Stimulated activated CD4-positive, alpha-beta T cell treated with anti-CD3 and anti-CD28 coated beads, Interleukin-4, amount 100 ng/mL, for 1 hour (primary cell): ENCODE measurements at places on chromosomes 4 and X.
A peak's percentile ranks its signal among the peaks of the same experiment; 100 is the strongest.

DNA sequence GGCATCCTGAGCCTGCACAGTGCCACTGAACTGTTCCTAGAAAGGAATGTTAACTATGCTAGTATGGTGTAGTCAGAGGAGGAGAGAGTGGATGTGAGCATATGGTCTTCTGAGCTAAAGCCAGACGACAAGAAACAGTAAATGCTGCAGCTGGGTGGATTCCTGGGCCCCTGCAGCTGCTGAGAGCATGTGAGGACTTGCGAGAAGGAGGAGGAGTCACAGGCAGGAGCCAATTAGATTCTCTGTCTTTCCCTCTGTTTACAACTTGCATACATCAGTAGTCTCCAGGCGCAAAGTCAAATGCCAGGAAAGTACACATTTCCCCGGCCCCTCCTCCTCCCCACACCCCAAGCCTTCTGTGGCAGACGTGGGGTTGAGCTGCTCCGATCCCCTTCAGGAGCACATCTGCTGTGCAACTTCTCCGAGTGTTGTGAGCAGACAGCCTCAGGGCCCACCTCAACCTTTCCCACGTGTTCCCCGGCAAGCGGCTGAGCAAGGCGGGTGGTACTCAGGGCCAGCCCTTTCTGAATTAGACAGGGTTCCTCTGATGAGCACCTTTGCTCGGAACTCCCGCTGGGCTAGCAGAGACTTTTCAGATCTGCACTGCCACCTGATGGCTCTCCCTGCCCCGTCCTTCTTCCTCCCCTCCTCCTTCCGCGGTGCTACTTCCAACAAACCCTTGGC, 108.7 kb upstream of the ATP6AP2 start:
- peak; percentile 5 for DNase-seq

GRCh38 chr4:7352486-7352885, 82.2 kb downstream of the PSAPL1 start:
- DNase-seq = no peak

- DNase-seq = no peak
Observed at GRCh38 chr4:124738994-124739393, 26.5 kb upstream of the ANKRD50 start.

- no peak for DNase-seq
Observed at GRCh38 chrX:24945009-24945408, 70.8 kb downstream of the ARX start.

GRCh38 chrX:141258080-141258479, 15.8 kb upstream of the SPANXC start:
- no peak for DNase-seq

GRCh38 chr4:10524196-10524833, 67.1 kb upstream of the ZNF518B start:
- no peak for DNase-seq

DNA sequence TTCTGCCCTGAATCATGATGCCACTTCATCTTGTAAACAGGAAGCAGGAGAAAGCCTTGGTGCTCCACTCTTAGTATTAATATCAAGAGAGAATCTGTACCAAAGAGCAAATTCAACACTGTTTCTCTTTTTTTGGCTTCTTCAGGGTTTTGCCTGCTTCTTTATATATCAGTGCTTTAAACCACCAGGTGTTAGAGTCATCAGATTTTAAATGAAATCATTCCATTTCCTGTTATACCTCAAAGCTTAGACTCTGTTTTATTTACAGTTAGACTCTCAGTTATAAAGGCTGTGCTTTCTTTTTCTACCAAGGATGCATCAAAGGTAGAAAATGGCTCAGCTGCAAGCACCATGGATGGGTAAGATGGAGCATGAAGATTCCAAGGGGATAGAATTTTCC, 350.9 kb downstream of the CAMK2D start:
- DNase-seq = no peak
